ENCODE measurements at places on chromosomes 4 and X.

GRCh38 chr4:10245751-10246150 lies 129.2 kb upstream of the WDR1 start:
- DNase-seq, result no peak

DNA sequence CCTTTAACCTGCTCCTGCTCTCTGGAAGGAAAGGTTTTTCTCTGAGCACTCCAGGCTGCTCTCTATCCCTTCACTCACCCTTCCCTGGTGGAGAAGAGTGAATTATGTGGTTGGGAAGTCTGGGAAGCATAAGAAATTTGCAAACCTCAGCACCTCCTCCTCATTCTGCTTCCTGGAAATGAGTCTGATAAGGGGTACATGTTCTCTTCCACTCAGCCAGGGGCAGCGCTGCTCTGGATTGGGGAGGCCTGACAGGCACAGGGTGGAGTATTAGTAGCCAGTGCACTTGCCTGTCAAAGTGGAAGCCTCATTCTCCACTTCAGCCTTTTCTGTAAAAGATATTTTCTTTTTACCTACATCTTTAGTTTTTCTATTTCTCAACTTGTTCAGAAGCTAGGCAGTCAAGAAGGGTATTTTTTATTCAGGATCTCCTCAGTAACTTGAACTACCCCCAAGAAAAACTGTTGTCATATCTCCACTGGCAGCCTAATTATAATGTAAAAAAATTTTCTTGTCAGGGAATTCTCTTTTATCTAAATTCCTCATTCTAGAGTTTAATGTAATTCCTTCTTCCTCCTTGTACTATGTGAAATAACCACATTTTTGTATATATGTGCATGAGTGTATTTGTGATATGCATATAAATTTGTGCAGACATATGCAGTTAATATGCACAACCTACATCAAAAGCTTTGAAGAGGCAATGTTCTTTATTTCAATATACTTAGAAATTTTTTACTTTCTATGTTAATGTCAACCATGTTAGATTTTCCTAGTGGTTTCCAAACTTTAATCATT lies 15.3 kb downstream of the ADAMTS3 start:
- DNase-seq, result no peak

- no peak for DNase-seq
Measured at GRCh38 chr4:137979938-137980337, 262.2 kb downstream of the SLC7A11 start.

- peak; percentile 7 for DNase-seq
Measured at GRCh38 chr4:138460477-138461414, 218.6 kb upstream of the SLC7A11 start.

GRCh38 chr4:94412019-94412657 lies 39.6 kb upstream of the PDLIM5 start:
- no peak for DNase-seq

Data from stomach (tissue), 19 donors.